Progenitor cell of endocrine pancreas (in vitro differentiated cells): ENCODE measurements at places on chromosomes 4 and X.

DNA sequence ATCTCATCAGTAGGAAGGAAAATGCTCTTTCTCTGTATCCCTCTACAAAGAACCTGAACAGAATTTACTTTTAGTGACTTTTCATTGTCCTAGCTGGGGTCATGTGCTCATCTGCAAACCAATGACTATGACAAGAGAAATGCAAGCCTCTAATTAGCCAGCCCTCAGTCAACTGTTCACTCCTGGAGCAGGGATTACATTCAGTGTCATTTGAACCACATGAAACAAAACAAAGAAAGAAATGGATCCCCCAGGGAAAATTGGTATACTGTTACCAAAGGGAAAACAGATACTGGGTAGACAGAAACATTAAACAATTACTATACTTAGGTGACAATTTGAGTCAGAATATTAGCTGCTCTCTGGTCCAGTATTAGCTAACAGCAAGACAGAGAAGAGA, 173.6 kb downstream of the RCHY1 start:
- no peaks in the 10 kb centered on the region for H3K36me3 ChIP-seq
- H3K4me1 ChIP-seq: no peaks in the 10 kb centered on the region
- DNase-seq: no peak
- no peak overlapping the region for H3K4me3 ChIP-seq
- H3K27me3 ChIP-seq: peaks cover 2% of the 10 kb centered on the region
- H3K27ac ChIP-seq: no peak overlapping the region

DNA sequence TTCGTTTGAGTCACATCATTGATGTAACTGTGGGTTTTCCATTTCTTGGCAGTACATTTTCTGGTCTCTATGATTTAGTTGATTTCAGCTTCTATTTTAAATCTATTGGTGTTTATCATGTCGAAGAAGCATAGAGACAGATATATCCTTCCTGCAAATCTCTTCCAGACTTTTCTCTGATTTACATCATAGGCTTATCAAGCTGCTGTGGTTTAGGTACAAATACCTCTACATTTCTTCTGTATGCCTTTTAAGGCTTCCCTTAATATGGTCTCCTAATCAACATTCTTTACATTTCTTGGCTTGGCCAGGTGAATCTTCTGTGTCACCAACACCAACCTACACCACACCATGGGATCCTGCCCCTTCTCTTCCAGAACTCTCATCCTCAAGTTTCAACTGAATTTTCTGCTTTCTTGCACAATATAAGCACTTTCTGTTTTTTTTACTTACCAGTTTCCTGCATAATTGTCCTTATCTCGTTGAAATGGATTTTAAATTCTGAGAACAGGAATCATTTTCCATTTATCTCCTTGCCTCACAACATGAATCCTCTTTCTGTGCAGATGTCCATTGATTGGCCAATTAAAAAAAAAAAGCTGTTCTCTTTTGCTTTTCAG, 626.9 kb downstream of the ANKRD50 start:
- no peaks in the 10 kb centered on the region for H3K36me3 ChIP-seq
- no peak for DNase-seq
- H3K4me1 ChIP-seq: no peaks in the 10 kb centered on the region
- H3K27me3 ChIP-seq: no peaks in the 10 kb centered on the region
- H3K27ac ChIP-seq: no peak overlapping the region

GRCh38 chrX:17192106-17192505, 182.9 kb upstream of the NHS start:
- H3K27ac ChIP-seq: no peak overlapping the region
- H3K4me3 ChIP-seq: no peak overlapping the region
- peaks cover 13% of the 10 kb centered on the region for H3K27me3 ChIP-seq
- no peaks in the 10 kb centered on the region for H3K36me3 ChIP-seq
- no peaks in the 10 kb centered on the region for H3K4me1 ChIP-seq
- no peak for DNase-seq

DNA sequence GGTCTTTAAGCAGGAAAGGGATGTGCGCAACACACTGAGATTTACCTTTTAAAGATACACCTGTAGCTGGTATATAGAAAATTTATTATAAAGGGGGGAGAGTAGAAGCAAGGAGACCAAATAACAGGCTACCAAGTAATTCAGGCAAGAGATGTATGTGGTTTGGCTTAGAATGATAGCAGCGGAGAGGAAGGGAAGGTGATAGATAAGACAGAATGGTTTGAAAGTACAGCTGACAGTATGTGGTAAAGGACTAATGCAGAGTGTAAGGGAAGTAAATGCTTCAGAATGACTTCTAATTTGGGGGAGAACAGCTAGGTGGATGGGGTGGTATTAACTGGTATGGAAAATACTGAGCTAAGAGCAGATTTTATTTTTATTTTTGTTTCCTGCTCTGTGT, 308.9 kb downstream of the ANTXR2 start:
- H3K4me3 ChIP-seq: no peak overlapping the region
- DNase-seq: no peak
- peaks cover 3% of the 10 kb centered on the region for H3K36me3 ChIP-seq

DNA sequence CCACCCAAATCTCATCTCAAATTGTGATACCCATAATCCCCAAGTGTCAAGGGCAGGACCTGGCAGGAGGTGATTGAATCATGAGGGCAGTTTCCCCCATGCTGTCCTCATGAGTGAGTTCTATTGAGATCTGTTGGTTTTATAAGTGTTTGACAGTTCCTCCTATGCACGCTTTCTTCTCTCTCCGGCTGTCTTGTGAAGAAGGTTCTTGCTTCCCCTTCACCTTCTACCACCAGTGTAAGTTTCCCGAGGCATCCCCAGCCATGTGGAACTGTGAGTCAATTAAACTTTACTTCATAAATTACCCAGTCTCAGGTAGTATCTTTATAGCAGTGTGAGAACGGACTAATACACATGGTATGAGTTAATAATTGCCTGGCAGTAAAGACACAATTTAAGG, 581.7 kb upstream of the AMOT start:
- DNase-seq: no peak
- no peak overlapping the region for H3K4me3 ChIP-seq
- no peaks in the 10 kb centered on the region for H3K36me3 ChIP-seq
- H3K27ac ChIP-seq: no peak overlapping the region
- H3K4me1 ChIP-seq: peaks cover 3% of the 10 kb centered on the region

- H3K36me3 ChIP-seq: peaks cover 1% of the 10 kb centered on the region
- no peak overlapping the region for H3K4me3 ChIP-seq
- DNase-seq: no peak
- peaks cover 12% of the 10 kb centered on the region for H3K4me1 ChIP-seq
- no peak overlapping the region for H3K27ac ChIP-seq
- H3K27me3 ChIP-seq: peaks cover 45% of the 10 kb centered on the region
Measured at GRCh38 chr4:177509226-177509745, 67.0 kb upstream of the AGA start.

- no peak overlapping the region for H3K27ac ChIP-seq
- no peak for DNase-seq
- H3K36me3 ChIP-seq: peaks cover 2% of the 10 kb centered on the region
- no peaks in the 10 kb centered on the region for H3K27me3 ChIP-seq
- H3K4me1 ChIP-seq: no peaks in the 10 kb centered on the region
Measured at GRCh38 chrX:48514868-48515460, 6.2 kb downstream of the PORCN start.

DNA sequence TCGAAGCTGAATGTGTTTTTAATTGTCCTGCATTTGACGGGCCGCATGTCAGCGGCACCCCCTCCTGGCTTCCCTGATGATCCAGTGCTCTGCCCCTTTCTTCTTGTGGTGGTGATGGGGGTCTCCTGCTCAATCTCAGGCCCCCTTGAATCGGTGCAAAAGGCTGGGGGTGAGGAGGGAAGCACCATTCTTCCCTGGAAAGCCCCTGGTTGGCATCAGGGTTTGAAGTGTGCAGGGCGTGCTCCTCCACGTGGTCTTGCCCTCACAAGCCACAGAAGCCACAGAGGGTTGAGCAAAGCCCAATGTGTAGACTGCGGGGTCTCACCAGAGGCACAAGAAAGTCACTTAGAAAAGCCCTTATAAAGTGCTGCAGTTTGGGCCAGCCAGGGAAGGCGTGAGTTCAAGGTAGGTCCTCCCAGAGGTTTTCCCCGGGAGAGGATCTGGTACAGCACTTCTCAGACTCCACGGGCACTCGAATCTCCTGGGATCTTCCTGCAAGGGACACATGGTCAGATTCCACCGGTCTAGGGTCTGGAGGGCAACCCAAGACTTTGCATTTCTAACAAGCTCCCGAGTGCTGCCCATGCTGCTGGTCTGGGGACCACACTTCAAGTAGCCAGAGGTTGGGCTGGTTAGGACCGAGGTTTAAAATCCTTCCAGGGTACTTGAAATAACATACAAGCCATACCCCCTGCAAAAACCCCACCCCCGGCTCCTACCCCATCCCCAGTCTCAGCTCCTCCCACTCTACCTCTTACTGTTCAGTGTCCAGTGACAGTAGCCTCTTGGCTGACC, 35.1 kb downstream of the PSAPL1 start:
- no peak for DNase-seq
- H3K27ac ChIP-seq: no peak overlapping the region

DNA sequence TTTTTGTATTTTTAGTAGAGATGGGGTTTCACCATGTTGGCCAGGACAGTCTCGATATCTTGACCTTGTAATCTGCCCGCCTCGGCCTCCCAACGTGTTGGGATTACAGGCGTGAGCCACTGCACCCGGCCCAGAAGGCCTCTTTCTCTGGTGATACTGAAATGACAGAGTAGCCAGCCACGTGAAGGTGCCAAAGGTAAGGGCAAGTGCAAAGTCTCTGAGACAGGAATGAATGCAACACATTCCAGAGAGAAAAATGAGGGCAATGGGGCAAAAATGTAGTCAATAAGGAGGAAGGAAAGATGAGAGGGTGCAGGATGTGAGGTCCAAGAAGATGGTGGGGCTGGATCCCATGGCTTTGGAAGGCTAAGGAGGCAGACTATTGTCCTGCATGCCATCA, 176.0 kb downstream of the NR3C2 start:
- H3K36me3 ChIP-seq: peaks cover 1% of the 10 kb centered on the region
- H3K4me1 ChIP-seq: peaks cover 17% of the 10 kb centered on the region
- DNase-seq: no peak
- peak overlapping the region; percentile 34 for H3K27ac ChIP-seq

DNA sequence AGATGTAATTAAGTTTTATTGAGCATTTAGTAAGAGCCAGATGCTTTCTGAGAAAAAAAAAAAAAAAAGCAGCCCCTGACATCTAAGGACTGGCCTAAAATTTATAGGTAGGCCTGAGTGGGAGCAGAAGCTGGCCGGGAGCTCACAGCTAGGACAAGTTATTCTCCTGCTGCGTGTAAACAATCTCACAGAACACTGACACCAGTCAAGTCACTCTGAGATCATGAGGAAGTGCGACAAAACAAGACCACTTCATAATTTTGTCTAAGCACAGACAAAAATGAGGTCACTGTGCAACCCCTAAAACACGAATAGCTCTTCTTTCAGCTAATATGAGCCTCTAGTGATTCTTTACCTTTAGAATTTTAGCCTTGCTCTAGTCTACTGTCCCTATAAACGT, 15.3 kb upstream of the NSUN7 start:
- H3K27ac ChIP-seq: no peak overlapping the region
- H3K4me1 ChIP-seq: peaks cover 7% of the 10 kb centered on the region
- no peak overlapping the region for H3K4me3 ChIP-seq

- no peak overlapping the region for H3K4me3 ChIP-seq
- H3K27me3 ChIP-seq: no peaks in the 10 kb centered on the region
- DNase-seq: no peak
- no peaks in the 10 kb centered on the region for H3K4me1 ChIP-seq
- H3K27ac ChIP-seq: no peak overlapping the region
- peaks cover 2% of the 10 kb centered on the region for H3K36me3 ChIP-seq
Measured at GRCh38 chrX:29707088-29707487, 508.3 kb upstream of the MAGEB2 start.

DNA sequence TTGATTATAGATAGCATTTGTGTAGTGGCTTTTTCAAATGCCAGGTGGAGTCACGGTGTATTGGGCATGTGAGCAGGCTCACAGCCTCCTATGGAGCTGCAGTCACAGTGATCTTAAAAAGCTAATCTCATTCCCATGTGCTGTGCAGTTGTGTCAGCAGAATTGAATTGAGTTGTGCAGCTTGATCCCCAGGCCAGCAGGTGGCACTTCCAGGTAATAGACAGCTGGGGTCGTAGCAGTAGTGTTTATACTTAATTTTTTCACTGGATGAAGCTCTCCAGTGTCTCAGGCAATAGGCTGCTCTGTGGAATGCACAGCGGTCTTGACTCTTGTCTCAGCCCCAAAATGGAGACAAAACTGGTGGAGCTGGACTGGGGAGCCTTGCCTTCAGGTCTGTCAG, 1028.1 kb downstream of the SH3BGRL start:
- H3K36me3 ChIP-seq: no peaks in the 10 kb centered on the region
- DNase-seq: no peak
- no peaks in the 10 kb centered on the region for H3K4me1 ChIP-seq
- H3K4me3 ChIP-seq: no peak overlapping the region
- no peaks in the 10 kb centered on the region for H3K27me3 ChIP-seq
- no peak overlapping the region for H3K27ac ChIP-seq

DNA sequence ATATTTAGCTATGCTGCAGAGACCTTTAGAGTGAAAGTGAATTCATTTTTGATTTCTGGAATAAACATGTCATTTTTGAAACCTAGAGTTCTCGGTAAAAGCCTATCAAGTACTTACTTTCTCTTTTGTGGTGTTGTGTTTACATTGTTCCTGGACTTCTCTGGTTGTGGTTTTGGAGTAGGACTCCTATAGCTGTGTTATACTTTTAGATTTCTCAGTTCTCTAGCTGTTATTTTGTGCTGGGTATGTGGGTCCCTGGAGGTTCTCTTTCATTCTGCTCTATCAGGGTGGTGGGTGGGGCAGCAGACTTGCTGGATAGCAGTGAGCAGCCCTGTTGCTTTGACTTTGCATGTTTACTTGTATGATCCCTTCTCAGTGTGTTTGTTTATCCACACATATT, 25.6 kb upstream of the MSMO1 start:
- peak overlapping the region; percentile 74 for H3K27ac ChIP-seq
- DNase-seq: no peak
- peaks cover 10% of the 10 kb centered on the region for H3K36me3 ChIP-seq
- no peak overlapping the region for H3K4me3 ChIP-seq
- no peaks in the 10 kb centered on the region for H3K27me3 ChIP-seq
- H3K4me1 ChIP-seq: peaks cover 12% of the 10 kb centered on the region

DNA sequence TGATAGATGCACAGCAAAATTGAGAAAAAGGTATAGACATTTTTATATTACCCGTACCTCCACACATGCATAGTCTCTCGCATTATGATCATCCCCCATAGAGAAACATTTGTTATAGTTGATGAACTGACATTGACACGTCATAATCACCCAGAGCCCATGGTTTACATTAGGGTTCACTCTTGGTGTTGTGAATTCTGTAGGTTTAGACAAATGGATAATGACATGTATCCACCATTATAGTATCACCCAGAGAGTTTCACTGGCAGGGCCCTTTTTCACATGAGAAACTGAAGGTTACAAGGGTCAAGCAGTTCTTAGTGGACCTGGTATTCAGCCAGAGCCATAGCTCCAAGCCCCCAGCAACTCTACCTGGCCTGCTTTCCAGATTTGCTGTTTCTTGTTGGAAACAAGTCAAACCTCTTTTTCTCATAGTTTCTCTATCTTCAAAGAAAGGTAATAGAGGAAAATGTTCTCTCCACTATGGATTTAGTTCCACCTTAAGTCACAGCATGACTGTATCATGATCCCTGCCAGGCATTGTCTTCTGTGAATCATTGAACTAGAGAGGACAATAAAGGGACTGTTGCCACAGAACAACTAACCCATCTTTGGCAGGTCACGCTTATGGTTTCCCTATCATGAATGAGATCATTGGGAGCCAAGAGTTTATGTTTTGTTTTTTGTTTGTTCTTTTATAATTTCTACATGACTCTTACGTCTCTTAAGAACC, 64.0 kb downstream of the HHIP start:
- no peak overlapping the region for H3K4me3 ChIP-seq
- DNase-seq: no peak
- no peaks in the 10 kb centered on the region for H3K36me3 ChIP-seq
- peaks cover 6% of the 10 kb centered on the region for H3K4me1 ChIP-seq

GRCh38 chr4:188341428-188341827, 202.2 kb downstream of the TRIML1 start:
- DNase-seq: no peak
- peaks cover 5% of the 10 kb centered on the region for H3K4me1 ChIP-seq
- H3K27me3 ChIP-seq: no peaks in the 10 kb centered on the region
- no peak overlapping the region for H3K4me3 ChIP-seq
